Neural crest cell (in vitro differentiated cells): ENCODE measurements at places on chromosomes 12 and 14. TPM values are rescaled to one million over a fixed set of nuclear protein-coding genes. Genes with fewer than 3 reads are reported as not detected.

- H3K4me3 ChIP-seq: no peak overlapping the region
- H3K27me3 ChIP-seq: peaks cover 34% of the 10 kb centered on the region
- no peak overlapping the region for H3K27ac ChIP-seq
- no peak for DNase-seq
- H3K36me3 ChIP-seq: no peaks in the 10 kb centered on the region
Measured at GRCh38 chr12:108955225-108955835, 65.5 kb downstream of the SVOP start.

Gene C12orf54
- not detected in 2 replicates for total RNA-seq

DNA sequence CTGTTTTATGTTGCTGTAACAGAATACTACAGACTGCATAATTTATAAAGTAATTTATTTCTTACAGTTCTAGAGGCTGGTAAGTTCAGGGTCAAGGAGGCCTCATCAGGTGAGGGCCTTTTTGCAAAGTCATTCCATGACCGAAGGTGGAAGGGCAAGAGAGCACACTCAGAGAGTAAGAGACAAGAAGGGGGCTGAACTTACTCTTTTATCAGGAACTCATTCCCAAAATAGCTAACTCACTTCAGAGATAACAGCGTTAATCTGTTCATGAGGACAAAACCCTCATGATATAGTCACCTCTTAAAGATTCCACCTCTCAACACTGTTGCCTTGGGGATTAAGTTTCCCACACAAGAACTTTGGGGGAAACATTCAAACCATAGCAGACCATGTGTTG is 51.5 kb upstream of the RNU6-7 start:
- no peaks in the 10 kb centered on the region for H3K27me3 ChIP-seq
- H3K4me1 ChIP-seq: no peaks in the 10 kb centered on the region
- no peak overlapping the region for H3K27ac ChIP-seq
- no peak overlapping the region for H3K4me3 ChIP-seq
- DNase-seq: no peak

Gene RNF212B
- total RNA-seq: not detected in 2 replicates

GRCh38 chr14:105023791-105024480 is 3.1 kb upstream of the CDCA4 start:
- peaks cover 23% of the 10 kb centered on the region for H3K4me1 ChIP-seq
- no peak for DNase-seq
- H3K4me3 ChIP-seq: peak overlapping the region; percentile 67
- no peak overlapping the region for H3K27ac ChIP-seq
- peaks cover 9% of the 10 kb centered on the region for H3K27me3 ChIP-seq
- H3K36me3 ChIP-seq: peaks cover 2% of the 10 kb centered on the region

Gene LRP1-AS
- not detected in 2 replicates for total RNA-seq

Gene TMEM229B
- 5.2 and 5.9 TPM in 2 replicates for total RNA-seq

GRCh38 chr12:95395696-95396095 is 78.3 kb upstream of the METAP2 start:
- peaks cover 4% of the 10 kb centered on the region for H3K36me3 ChIP-seq
- H3K4me3 ChIP-seq: no peak overlapping the region
- H3K27ac ChIP-seq: no peak overlapping the region
- peaks cover 28% of the 10 kb centered on the region for H3K27me3 ChIP-seq

DNA sequence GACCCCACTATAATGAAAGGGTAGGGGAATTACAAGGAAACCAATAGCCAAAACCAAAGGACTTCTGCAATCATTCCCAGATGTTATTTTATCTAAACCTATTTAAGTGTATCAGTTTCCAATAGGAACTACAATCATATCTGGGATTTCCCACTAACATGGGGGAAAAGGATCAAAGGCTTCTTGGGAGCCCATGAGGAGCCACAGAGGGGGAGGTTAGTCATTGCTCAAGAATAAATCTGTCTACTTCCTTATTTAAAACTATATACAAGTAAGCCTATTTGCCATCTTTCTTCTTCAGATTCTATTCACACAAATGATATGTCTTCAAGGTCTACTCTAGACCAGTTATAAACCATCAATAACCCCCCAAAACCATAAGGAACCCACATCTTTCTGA is 33.1 kb downstream of the FGD6 start:
- peaks cover 8% of the 10 kb centered on the region for H3K4me1 ChIP-seq
- DNase-seq: no peak
- no peak overlapping the region for H3K27ac ChIP-seq

GRCh38 chr12:112159146-112159541 is 33.8 kb downstream of the TRAFD1 start:
- no peak for DNase-seq
- no peak overlapping the region for H3K4me3 ChIP-seq
- peaks cover 56% of the 10 kb centered on the region for H3K36me3 ChIP-seq
- no peaks in the 10 kb centered on the region for H3K27me3 ChIP-seq
- no peak overlapping the region for H3K27ac ChIP-seq

Gene FAM222A
- 12.5 and 13.9 TPM in 2 replicates for total RNA-seq

- peaks cover 15% of the 10 kb centered on the region for H3K4me1 ChIP-seq
- no peak overlapping the region for H3K27ac ChIP-seq
- no peaks in the 10 kb centered on the region for H3K36me3 ChIP-seq
- peaks cover 4% of the 10 kb centered on the region for H3K27me3 ChIP-seq
Measured at GRCh38 chr12:124639122-124639806, 71.9 kb upstream of the NCOR2 start.

Gene TUNAR
- 4.4 and 4.7 TPM in 2 replicates for total RNA-seq

GRCh38 chr14:69073915-69074314 is 79.0 kb downstream of the DCAF5 start:
- H3K36me3 ChIP-seq: peaks cover 10% of the 10 kb centered on the region
- H3K4me3 ChIP-seq: no peak overlapping the region
- H3K4me1 ChIP-seq: peaks cover 4% of the 10 kb centered on the region
- H3K27me3 ChIP-seq: no peaks in the 10 kb centered on the region
- H3K27ac ChIP-seq: no peak overlapping the region

DNA sequence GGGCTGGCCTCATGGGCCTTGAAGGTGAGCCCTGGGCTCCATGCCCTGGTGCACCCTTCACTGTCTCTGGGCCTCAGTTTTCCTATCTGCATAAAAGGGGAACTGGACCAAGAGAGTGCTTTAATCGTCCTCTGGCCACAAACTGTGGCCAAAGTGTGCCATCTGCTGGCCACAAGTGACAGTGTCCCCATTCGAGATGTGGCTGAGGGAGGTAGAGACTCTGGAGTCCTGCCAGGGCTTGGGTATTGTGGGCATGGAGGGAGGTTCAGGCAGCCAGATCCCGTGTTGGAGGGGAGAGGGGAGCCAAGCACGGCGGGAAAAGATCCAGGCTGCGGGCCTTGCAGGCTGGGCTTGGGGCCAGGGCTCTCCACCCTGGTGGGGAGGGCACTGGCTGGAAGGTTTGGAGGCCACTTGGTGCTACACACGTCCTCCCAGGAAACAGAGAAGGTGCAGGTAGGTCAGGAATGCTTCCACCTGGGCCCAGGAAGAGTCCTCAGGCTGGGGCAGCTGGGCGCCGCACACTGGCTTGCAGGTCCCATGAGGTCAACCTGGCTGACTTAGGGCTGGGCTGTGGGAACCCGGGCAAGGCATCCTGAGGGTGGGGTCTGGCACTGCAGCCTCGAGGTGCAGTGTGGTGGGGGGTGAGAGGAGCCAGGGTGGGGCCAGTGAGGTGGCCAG is 7.3 kb upstream of the KIF26A start:
- peaks cover 7% of the 10 kb centered on the region for H3K36me3 ChIP-seq
- no peak for DNase-seq
- peaks cover 6% of the 10 kb centered on the region for H3K4me1 ChIP-seq
- H3K27me3 ChIP-seq: peaks cover 70% of the 10 kb centered on the region
- H3K4me3 ChIP-seq: peak overlapping the region; percentile 76

Gene MIPOL1
- total RNA-seq: 16.6 and 17.4 TPM in 2 replicates

- H3K27me3 ChIP-seq: peaks cover 17% of the 10 kb centered on the region
- H3K36me3 ChIP-seq: no peaks in the 10 kb centered on the region
- peak within 1 kb of the TSS; percentile 92 for H3K27ac ChIP-seq
- H3K4me1 ChIP-seq: peaks cover 22% of the 10 kb centered on the region
- peak; percentile 53 for DNase-seq
- peak within 1 kb of the TSS; percentile 97 for H3K4me3 ChIP-seq
Measured at GRCh38 chr14:29927376-29928116, at the start of gene PRKD1. TSS of gene PRKD1 (minus strand) at chr14:29927847.

- no peaks in the 10 kb centered on the region for H3K36me3 ChIP-seq
- no peak overlapping the region for H3K4me3 ChIP-seq
- H3K27ac ChIP-seq: no peak overlapping the region
- no peak for DNase-seq
- H3K4me1 ChIP-seq: peaks cover 9% of the 10 kb centered on the region
Measured at GRCh38 chr12:19428246-19428645, 11.0 kb upstream of the AEBP2 start.

DNA sequence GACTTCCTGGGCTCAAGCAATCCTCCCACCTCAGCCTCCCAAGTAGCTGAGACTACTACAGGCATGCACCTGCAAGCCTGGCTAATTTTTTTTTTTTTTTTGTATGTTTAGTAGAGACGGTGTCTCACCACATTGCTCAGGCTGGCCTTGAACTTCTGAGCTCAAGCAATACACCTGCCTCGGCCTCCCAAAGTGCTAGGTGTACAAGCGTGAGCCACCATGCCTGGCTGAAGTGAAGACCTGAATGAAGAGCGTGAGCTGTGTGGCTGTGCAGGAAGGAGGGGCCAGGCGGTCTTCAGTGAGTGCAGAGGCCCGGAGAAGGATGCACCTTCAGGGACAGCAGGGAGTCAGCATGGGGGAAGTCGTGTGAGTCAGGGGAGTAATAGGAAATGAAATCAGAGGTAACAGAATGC is 14.9 kb upstream of the NFKBIA start:
- no peak overlapping the region for H3K27ac ChIP-seq
- DNase-seq: no peak
- peaks cover 17% of the 10 kb centered on the region for H3K4me1 ChIP-seq
- H3K4me3 ChIP-seq: no peak overlapping the region
